ENCODE measurements at places on chromosomes 6 and 20. TPM values are rescaled to one million over a fixed set of nuclear protein-coding genes. Genes with fewer than 3 reads are reported as not detected.

DNA sequence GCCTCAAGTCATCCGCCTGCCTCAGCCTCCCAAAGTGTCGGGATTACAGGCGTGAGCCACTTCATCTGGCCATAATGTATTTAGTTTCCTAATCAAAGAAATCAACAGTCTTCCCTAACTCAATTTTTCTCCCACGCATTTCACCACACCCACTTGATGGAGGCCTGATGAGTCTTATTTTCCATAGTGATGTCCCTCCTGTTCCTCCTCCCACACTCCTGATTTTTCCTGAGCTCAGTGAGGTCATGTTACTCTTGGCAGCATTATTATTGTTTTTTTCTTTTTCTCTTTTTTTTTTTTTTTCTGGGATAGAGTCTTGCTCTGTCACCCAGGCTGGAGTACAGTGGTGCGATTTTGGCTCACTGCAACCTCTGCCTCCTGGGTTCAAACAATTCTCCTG, 8.9 kb downstream of the ABRACL start:
- no peak for DNase-seq

GRCh38 chr20:7608250-7608649, 332.0 kb downstream of the HAO1 start:
- no peak for DNase-seq

GRCh38 chr6:33983721-33984465, 162.0 kb downstream of the GRM4 start:
- no peak for DNase-seq

GRCh38 chr20:8431538-8432434, 299.7 kb downstream of the PLCB1 start:
- no peak for DNase-seq

- no peak for DNase-seq
These were observed 39.8 kb upstream of the TGM3 start for GRCh38 chr20:2255926-2256531.

DNA sequence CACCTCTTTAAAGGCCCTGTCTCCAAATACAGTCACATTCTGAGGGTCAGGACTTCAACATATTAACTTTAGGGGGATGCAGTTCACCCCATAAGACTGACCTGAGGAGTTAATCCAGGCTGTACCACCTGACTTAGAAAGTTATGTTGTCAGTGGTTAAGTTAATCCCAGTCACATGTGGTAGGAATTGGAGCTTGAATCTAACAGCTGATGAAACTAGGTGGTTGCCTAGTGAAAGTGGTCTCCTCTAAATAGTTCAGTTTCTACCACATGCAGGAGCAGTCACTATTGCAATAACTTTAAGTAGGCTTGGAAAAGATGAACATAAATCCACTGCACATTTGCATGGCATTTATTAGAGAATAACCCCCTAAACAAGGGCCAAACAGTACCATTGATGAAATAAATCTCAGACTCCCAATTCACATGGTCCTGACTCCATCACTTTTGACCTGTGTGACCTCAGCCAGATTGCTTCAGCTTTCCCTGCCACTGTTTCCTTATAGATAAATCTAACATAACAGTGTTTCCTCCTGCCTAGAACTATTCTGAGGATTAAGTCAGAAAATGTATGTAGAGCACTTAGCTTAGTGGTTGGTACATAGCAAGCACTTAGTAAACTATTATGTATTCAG, 20.1 kb downstream of the SAMD5 start:
- DNase-seq = no peak

DNA sequence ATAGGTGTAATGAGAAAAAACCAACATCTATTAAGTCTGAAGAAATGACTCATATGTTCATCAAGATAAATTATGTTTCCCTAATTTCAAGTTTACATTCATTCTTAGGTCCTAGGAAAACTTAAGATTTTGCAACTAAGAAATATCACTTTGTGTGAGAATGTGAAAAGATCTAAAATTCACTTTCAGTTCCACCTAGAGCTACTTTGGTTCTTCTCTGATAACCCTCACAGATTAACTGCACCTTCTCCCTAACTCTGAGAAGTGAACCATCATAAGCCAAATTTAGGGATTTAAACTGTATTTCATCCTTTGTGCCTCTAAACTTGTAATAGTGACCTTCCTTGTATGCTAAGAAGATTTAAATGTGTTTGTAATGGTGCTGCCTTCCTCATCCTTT, 213.0 kb downstream of the FRK start:
- DNase-seq = no peak

GRCh38 chr20:46304852-46305251, 3.4 kb downstream of the CDH22 start:
- DNase-seq = no peak

DNA sequence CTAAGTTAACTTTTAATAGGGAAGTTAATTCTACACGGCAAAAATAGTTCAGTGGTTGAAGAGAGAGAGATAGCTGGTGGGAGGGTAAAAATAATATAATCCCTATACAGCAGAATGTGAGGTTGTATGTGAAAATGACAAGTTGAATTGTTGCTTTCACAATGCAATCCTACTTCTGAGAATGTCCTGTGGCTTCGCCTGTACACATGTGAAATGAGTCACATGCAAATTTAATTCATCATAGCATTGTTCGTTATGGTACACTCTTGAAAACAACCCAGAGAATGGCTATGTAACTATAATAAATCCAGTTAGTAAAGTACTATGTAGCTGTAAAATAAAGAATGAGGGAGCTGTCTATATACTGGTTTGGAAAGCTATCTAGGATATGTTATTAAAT, 46.0 kb upstream of the HINT3 start:
- DNase-seq = no peak

- no peak for DNase-seq
These were observed 424.5 kb upstream of the FLRT3 start for GRCh38 chr20:14761903-14762302.

Gene BTBD3
- total RNA-seq = 20.3 TPM

Gene KIF25
- not detected for total RNA-seq

Gene UST
- 3.1 TPM for total RNA-seq

All from HT-29 (cell line).